Pancreas (tissue), 10 donors: ENCODE measurements at places on chromosomes 5 and 9. TPM values are rescaled to one million over a fixed set of nuclear protein-coding genes. Genes with fewer than 3 reads are reported as not detected.

RHOBTB3 gene
- total RNA-seq = 59.6 TPM

FAM221B gene
- total RNA-seq = not detected

AGXT2 gene
- total RNA-seq = not detected

GGTA1 gene
- total RNA-seq = 1.4 TPM

SPATA31E1 gene
- not detected for total RNA-seq

UBTD2 gene
- total RNA-seq = 5.8 TPM

F2RL1 gene
- 13.0 TPM for total RNA-seq

GDNF gene
- total RNA-seq = not detected

RPL35 gene
- 809 TPM for total RNA-seq

ECM2 gene
- 2.0 TPM for total RNA-seq

DNA sequence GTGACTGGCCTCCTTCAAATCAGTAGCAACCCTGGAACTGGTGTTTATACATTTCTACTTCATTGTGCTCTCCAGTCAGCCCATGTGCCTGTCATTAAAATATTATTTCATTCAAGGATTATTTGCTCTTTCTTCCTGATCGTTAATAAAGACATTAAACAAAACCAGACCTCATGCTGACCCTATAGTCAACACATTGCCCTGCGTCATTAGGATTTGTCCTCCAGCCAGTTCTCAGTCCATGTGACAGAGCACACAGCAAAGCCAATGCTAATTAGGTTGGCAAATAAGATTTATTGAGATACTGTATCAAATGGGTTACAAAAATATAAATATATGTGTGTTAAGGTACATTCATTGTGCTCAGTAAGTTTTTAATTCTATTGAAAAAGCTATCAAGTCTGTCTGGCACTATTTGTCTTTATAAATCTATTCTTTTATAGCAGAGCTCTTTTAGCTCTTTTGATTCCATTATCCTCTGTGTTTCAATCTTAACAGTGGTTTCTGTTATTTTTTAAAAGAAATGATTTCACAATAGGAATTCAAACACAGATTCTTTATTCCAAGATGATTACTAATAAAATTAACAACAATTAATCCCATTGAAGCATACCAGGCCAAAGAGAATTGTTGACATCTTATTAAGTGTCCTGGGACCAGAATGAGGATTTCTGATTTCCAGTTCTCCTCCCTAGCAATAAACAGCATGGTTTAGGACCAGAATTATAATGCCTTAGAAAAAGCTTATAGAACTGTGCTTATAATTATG is 209.4 kb upstream of the RGMB start:
- DNase-seq = no peak

DNA sequence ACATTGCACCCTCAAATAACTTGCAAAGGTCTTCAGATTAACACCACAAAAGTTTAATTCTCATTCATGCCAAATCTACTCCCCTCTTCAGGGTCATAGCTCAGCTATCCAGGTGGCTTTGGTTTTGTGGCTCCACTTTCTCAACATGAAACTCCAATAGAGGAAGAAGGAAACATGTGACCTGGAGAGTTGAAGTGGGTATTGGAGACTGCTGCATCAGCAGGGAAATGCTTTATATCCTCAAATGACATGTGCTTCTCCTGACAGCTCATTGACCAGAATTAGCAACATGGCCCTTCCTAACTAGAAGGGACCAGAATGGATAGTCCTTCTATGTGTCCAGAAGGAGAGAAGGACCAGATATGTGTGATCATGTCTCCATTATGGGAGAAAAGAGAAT is 73.6 kb downstream of the TLR4 start:
- no peak for DNase-seq

DNA sequence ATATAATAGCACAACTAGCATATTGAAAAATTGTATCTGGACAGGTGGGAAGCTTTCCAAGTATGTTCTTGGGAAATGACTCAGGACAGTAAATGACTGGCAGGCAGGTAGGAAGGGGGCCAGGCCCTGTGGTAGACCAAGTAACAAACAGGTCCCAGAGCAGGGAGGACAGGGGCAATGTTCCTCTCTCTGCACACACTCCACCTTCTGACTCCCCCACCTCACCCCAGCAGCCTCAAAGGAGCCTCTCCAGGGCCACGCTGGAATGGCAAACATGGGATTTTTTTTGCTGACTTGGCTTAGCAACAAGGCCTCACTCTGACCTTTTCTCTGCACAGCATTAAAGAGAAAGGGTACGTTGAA is 31.1 kb upstream of the IQGAP2 start:
- DNase-seq = no peak

DNA sequence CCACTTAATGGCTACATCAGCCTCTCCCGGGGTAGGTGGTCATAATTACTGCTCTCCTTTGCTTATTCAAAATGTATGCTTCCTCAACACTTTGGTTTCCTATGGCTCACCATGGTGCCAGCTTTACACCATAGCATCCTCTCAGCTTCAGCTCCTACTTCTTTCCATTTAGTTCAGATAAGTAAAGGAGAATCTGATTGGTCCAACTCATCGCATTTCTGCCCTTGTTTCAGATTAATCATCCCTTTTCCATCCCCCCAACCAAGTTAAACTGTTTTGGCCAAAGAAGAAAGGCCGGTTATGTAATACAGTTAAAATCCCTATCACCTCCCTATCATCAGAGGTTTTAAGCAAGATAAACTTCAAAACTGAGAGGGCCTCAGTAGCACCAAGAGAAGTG is 130.5 kb downstream of the CETN3 start:
- no peak for DNase-seq

- peak; percentile 80 for DNase-seq
These were observed 25.6 kb downstream of the CAMK2A start for GRCh38 chr5:150263801-150264621.

- DNase-seq = no peak
These were observed 71.2 kb downstream of the ZSWIM6 start for GRCh38 chr5:61402970-61403900.

DNA sequence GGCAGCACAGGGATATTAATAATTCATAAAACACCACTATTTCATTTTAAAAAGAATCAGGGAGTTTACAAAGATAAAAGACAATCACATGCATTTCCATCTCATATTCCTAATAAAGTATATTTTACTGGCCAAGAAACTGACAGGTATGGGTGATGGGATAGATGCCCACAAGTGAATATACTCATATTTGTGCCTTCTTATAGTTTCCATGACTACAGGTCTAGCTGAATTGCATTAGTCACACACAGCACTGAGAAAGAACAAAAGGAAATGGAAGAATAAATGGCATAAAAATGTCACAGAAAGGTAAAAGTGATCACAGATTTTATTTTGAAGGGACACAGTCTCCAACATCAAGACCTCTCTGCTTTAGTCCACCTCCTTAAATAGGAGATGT is 193.5 kb downstream of the PLK2 start:
- DNase-seq = no peak

GRCh38 chr9:13841746-13842462 is 472.0 kb downstream of the NFIB start:
- DNase-seq = no peak

- no peak for DNase-seq
These were observed 33.0 kb upstream of the CCDC112 start for GRCh38 chr5:115329475-115329874.

- no peak for DNase-seq
These were observed 31.8 kb downstream of the FABP6 start for GRCh38 chr5:160260881-160261815.

DNA sequence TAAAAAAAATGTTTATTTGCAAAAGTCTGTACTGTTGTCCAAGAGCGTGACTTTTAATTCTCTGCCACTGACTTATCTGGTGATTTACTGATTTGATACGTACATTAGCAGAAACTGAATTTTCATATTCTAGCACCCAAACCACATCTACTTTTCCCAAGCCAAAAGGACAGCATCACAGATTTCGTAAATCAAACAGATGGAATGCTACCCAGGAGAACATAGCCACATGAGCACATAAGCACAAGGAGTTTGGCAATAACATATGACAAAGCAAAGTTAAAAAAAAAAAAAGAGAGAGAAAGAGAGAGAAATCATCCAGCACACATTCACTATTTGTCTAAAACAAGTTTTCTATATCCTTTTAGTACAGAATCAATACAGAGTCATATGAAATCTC is 83.7 kb downstream of the HINT1 start:
- DNase-seq = no peak

DNA sequence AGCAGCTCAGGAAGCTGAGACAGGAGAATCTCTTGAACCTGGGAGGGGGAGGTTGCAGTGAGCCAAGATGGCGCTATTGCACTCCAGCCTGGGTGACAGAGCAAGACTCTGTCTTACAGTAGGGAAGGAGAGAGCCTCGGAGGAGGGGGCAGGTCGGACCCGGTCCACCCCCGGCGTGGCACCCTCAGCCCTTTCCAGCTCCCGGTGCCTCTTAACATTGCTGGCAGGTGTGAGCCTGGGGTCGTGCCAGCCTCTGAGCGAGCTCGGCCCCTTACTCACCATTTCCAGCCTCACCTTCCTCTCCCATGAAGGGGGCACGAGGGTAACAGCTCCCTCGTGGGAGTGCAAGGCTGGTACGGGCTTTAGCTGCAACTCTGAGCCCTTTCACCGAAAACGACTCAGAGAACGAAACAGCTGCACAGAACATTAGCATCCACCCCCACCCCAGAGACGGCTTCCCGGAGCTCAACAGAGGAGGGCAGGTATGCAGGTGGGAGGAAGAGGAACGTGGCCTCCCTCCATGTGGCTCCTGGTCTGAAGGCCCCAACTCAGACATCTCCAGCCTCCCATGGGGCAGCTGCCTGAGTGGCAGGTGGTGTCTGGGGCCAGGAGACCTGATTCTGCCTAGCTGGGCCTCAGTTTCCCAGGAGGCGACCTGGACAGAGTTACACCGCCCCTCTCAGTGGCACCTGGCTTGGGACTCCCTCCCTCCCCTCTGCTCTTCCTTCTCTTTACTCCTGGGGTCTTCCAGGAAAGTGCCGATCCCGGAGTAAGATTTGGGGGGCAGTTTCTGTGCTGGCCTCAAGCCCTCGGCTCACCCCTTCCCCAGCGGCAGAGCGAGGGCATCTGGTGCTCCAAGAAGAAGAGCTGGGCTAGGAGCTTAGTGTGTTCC is 28.5 kb upstream of the ABO start:
- no peak for DNase-seq

- DNase-seq = no peak
These were observed 15.2 kb downstream of the TGFBR1 start for GRCh38 chr9:99119976-99120655.

GRCh38 chr5:96117771-96118651 is 156.4 kb upstream of the ELL2 start:
- no peak for DNase-seq

DNA sequence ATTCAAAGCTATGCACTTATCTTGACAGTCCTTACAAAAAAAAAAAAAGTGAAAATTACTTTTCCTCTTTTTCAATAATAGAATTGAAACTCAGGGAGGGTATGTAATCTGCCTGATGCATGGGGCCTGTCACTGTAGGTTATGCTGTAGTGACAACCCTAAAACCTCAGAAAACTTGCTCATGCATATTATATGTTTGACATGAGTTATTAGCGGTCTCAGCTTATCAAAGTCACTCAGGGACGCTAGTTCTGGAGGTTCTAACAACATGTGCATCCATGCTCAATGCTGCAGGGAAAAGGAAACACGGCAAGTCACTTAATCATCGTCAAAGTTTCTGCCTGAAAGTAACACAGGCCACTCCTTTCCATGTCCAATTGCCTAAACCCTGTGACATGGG is 78.4 kb upstream of the TMEM252 start:
- no peak for DNase-seq

DNA sequence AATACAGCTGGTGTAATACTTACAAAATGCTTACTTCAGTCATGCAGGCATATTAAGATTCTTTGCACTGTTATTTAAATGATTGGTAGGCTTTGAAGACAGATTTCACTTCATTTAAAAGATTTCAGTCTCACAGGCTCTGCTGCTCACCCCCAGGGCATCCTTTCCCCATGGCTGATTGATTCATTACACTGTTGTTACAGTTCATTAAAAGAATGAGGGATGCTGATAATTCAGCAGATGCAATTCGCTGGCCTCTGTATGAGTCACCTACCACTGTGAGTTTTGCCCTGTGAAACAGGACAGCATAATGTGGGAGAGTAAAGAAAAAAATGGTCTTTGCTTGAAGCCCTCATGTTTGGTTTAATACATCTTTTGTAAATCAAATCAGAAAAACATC is 246.9 kb downstream of the CYLC2 start:
- DNase-seq = no peak

DNA sequence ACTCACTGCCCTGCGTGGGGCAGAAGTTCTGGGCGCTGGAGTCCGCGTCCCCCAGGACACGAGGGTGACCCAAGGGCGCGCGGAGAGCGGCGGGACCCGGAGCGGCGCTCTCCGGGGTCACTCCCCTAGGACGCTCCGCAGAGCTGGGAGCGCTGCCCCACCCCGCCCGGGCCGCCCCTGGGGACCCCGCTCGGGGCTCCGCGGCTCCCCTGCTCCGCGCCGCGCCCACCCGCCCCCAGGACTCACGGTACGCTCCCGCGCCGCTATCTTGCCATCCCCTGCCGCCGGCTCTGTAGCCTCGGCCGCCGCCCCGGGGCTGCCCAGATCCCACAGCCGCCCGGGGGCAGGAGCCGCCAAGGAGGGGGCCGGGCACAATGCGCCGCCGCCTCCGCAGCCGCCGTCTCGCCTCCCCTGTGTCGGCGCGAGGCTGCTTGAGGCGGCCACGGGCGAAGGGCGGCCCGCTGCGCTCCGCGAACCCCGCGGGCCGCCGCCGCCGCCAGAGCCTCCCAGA is 303 bp downstream of the LIFR start:
- no peak for DNase-seq

GRCh38 chr9:92100237-92100911 is 14.8 kb downstream of the SPTLC1 start:
- DNase-seq = no peak

DNA sequence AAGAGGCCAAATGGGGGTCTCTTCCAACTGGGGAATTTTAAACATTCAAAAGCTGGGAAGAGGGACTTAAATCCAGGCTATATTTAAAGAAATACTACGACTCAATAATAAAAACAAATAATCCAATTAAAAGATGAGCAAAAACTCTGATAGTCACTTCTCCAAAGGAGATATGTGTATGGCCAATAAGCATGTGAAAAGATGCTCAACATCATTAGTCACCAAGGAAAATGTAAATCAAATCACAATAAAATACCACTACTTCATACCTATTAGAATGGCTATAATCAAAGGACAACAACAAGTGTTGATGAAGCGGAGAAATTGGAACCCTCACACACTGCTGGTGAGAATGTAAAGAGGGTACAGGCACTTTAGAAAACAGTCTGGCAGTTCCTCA is 130.4 kb downstream of the CDK5RAP2 start:
- DNase-seq = no peak

GRCh38 chr5:37721447-37721871 is 118.4 kb downstream of the GDNF start:
- no peak for DNase-seq

- DNase-seq = peak; percentile 33
These were observed 182.8 kb upstream of the SLC27A6 start for GRCh38 chr5:128782446-128782845.

DNA sequence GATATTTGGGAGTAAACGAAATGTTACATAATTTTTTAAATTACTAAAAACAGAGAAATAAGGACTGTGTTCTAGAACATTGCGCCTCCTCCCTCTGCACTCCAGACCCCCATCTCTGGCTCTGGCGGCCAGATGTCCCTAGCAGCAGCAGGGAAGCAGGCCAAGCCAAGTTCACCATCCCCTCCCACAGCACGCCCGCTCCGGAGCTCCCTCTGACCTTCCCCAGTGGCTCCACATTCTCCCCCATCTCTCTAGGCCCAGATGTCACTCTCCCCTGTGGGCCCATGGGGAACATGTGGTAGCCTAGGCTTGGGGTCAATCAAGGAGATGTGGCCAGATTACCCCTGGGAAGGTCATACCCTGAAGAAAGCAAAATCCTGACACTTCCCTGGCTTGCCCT is 6.3 kb upstream of the WNK2 start:
- DNase-seq = no peak
